ENCODE measurements at places on chromosomes 12 and 14. TPM values are rescaled to one million over a fixed set of nuclear protein-coding genes. Genes with fewer than 3 reads are reported as not detected.

GRCh38 chr12:66242311-66242710, 53.3 kb downstream of the IRAK3 start:
- no peak overlapping the region for H3K4me3 ChIP-seq
- H3K27me3 ChIP-seq, result peaks cover 31% of the 10 kb centered on the region
- DNase-seq, result no peak
- no peaks in the 10 kb centered on the region for H3K4me1 ChIP-seq

GRCh38 chr12:98730412-98730811, 85.3 kb downstream of the APAF1 start:
- DNase-seq, result no peak
- no peaks in the 10 kb centered on the region for H3K4me1 ChIP-seq
- no peaks in the 10 kb centered on the region for H3K27me3 ChIP-seq
- H3K4me3 ChIP-seq, result no peak overlapping the region

GRCh38 chr14:104318558-104319490, 180.4 kb downstream of the KIF26A start:
- peaks cover 8% of the 10 kb centered on the region for H3K27me3 ChIP-seq
- no peak overlapping the region for H3K27ac ChIP-seq
- DNase-seq, result no peak
- H3K4me1 ChIP-seq, result peaks cover 4% of the 10 kb centered on the region
- H3K4me3 ChIP-seq, result no peak overlapping the region
- no peaks in the 10 kb centered on the region for H3K36me3 ChIP-seq

SLC39A9 gene
- 35.9 TPM for total RNA-seq

KRT6B gene
- total RNA-seq, result not detected

GSG1 gene
- not detected for total RNA-seq

SLC7A7 gene
- total RNA-seq, result 2.6 TPM
